ENCODE measurements at places on chromosomes 6 and 20.

- DNase-seq: no peak
These were observed 60.1 kb upstream of the RALGAPA2 start for GRCh38 chr20:20772497-20773085.

GRCh38 chr6:85479208-85479607 is 29.3 kb downstream of the NT5E start:
- no peak for DNase-seq

GRCh38 chr6:382883-383810 is 8.4 kb upstream of the IRF4 start:
- no peak for DNase-seq

DNA sequence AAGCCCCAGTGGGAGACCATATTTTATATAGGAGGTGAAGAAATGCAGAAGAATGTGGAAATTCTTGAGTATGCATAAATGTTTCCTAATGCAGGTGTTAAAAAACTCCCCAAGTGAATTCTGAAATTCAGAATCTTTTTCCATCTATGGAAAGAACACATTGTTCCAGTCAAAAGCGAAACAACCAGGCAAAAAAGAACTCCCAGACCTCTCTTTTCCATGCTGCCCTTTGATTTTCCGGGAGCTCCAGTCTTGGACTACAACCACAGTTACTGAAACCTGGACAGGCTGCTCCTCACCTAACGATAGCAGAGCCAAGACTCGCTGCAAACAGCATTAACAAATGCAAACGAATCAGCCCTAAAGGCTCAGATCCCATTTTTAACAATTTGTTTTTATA is 108.7 kb upstream of the CNKSR3 start:
- no peak for DNase-seq
